Glutamatergic neuron (in vitro differentiated cells): ENCODE measurements at places on chromosomes 2 and 18. TPM values are rescaled to one million over a fixed set of nuclear protein-coding genes. Genes with fewer than 3 reads are reported as not detected.

GRCh38 chr2:106812383-106812782, 73.6 kb downstream of the ST6GAL2 start:
- DNase-seq = no peak

DNA sequence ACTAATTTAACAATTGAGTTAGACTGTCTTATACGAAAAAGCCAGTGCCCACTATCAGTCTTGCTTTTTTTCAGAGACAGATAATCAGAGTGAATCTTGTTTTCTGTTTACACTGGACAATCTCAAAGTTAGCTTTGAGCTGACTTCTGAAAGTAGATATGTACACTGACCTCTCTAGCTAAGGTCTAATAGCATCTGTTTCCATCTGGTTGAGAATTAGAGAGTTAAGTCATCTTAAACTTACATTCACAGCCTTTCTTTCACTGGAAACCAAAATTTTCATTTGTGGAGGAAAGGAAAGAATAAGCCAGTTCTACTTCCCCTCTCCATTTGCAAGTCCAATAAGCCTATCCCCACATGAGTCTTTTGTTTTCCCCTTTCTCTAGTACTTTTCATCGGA, 89.3 kb downstream of the VRK2 start:
- no peak for DNase-seq

GRCh38 chr2:8589721-8590120, 92.1 kb upstream of the ID2 start:
- no peak for DNase-seq

- DNase-seq = no peak
These were observed 129.6 kb upstream of the DDX18 start for GRCh38 chr2:117684919-117685318.

Gene MROH2A
- not detected for total RNA-seq
